ENCODE measurements at places on chromosomes 6 and 20.

DNA sequence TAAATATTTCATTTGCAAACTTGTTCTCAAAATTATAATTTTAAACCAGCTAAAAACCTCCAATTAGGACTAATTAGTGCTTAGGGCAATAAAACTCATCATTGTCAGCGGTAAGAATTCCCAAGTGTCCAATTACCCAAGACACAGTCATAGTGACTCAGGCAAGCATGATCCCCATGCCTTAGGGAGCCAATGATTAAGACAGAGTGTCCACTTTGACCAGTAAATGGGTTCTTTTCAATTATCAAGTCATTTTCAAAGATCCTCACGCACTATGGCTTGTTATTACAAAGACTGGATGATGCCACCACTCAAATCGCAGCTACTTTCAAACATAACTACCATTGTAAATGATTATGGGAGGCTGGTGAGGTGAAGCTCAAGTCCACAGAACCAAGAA is 114.0 kb downstream of the BFSP1 start:
- no peak for DNase-seq

DNA sequence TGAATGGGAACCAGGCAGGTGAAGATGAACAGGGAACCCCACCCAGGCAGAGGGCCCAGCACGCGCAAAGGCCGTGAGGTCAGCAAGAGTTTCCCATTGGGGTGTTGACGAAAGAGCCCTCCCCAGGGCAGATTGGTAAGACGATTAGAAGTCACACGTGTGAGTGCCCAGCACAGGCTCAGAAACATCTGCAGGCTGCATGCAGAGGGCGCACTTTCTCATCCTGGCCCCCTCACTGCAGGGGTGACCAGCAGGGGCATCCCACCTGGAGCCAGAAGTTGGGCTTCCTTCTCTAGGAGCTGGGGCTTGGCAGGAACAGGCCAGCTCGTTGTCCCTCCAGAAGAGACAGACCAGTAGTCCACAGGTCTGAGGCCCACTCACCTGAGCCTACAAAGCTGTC is 38.4 kb downstream of the VSTM2L start:
- peak; percentile 27 for DNase-seq

DNA sequence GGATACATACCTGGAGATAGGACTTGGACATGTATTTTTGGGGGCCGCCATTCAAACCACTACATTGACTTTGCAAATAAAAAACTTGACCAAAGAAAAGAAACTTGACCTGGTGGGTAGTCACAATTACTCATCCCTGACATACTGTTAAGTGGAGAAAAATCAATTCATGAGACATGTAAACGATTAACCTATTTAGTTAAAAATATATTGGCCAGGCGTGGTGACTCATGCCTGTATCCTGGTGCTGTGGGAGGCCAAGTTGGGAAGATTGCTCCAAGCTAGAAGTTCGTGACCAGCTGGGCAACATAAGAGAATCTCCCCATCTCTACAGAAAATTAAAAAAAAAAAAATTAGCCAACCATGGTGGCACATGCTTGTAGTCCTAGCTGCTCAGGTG is 2.5 kb upstream of the SRSF12 start:
- no peak for DNase-seq

GRCh38 chr20:63087872-63088680 is 81.3 kb upstream of the BHLHE23 start:
- no peak for DNase-seq

GRCh38 chr6:8155259-8156012 is 53.1 kb upstream of the EEF1E1 start:
- no peak for DNase-seq

GRCh38 chr20:21179757-21180156 is 53.9 kb downstream of the KIZ start:
- DNase-seq, result no peak

DNA sequence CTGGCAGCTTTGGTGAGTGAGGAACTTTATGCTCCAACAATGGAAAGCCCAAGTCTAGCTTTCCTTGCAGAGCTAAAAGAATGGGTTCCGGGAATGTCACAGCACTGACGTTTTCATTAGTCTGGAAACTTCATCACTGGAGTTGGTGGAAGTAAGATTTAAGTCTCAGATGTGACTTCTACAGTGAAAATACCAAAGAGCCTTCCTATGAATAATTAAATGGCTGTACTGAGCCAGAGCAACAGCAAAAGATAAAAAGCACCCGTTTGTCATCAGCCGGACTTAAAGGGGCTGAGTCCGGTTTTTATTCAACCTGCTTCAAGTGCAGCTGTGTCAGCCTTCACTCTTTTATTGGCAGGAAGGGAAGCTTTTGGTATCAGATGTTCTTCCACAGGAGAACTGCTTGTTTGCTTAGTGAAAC is 46.5 kb upstream of the SHLD1 start:
- DNase-seq, result no peak

GRCh38 chr6:26123675-26123946 is 36.4 kb downstream of the HFE start:
- no peak for DNase-seq

DNA sequence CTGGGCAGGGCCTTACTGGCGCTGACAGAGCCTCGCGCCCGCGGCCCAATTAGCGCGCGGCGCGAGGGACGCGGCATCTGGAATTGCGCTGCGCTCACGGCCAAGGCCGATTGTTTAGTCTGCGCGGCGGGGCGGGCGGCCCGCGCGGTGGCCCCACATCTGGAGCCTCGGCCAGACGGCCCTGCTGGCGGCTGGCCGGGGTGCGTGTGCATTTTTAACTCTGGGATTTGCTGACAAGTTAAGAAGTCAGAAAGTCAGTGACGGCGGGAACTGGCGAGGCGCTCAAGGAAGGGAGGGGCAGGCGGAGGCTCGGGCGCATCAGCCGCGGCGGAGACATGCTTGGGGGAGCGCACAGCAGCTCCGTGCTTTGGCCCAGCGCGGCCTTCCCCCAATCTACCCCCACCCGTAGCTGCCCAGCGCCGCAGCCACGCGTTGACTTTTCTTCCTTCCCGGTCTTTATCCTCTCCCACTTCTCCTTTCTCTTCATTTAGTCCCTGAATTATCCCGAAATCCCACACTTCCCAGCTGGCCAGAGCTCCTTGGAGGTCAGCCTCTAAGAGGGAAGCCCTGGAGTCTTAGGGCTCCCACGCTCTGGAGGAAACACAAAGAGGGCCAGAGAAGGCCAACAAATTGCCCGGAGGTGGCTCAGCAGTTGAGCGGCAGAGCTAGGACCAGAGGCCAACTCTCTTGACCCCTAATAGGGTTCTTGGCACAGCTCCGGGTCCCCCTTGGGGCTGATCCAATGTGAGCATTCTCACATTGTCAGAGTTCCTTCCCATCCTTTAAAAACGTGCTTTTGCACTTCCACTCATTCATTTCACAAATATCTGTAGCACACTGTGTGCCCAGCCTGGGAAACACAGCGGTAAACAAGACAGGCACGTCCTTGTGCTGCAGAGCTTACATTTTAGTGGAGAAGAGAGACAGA is 40.8 kb upstream of the FOXP4 start:
- peak; percentile 25 for DNase-seq

- peak; percentile 66 for DNase-seq
Observed at GRCh38 chr6:161242779-161243693, 30.8 kb downstream of the AGPAT4 start.

DNA sequence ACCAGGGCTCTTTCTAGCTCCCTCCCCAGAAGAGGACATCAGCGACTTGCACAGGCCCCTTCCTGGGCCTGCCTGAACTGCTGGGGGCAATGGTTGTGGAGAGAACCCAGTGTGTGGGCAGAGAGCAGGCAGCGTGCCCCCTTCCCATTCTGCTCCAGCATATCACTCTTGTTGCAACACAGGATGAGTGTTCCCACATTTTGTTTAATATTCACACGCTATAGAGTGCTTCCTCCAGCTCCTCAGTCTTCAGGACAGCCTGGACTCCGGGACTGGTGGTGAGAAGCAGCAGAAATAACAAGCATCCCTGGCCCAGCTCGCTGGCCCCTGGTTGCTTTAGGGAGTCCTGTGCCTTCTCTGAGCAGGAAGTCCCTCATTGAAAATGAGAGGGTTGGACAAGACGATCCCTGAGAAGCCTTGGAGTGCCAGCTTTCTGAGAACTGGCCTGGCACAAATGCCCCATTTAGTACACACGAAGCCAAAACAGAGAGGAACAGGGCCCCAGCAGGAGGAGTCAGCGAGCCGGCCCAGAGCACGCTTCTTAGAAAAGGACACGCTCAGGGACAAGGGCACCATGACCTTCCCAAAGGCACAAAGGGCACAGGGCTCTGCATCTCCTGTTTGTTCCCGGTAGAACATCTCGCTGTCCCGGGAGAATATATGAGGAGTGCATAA is 84.2 kb upstream of the FOXC1 start:
- DNase-seq, result no peak

DNA sequence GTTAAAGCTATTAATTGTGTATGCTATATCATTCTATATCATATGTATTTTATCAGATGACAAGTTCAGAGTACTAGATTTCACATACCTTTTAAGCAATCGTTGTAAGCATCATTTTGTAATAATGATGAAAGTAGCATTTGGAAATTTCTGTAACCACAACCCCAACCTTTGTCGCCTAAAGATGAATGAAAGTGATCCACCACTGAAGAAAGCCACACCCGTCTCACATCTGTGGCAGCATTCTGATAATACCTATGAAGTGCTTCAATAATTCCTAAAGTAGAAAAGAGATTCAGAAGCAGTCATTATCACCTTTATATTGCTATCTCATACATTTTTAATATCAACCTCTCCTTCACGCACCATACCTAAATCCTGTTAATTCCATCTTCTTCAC is 16.6 kb downstream of the ZUP1 start:
- peak; percentile 73 for DNase-seq

GRCh38 chr6:151004383-151005024 is 139.0 kb downstream of the MTHFD1L start:
- peak; percentile 68 for DNase-seq

DNA sequence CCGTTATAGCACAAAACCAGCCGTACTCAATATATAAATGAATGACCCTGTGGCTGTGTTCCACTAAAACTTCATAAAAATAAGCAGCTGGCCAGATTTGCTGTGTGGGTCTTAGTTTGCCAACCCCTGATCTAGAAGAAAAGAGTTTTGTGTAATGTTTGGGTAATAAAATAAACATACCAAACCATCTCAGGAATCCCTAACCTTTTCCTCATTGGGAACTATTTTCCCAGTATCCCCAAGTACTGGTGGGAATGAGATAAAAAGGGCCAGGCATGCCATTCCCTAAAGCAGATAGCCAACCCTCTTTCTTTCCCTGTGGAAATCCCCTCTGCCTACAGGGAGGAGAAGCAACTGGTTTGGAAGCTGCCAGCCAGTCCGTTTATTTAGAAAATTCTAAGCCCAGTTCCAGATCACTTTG is 169.1 kb upstream of the AKAP12 start:
- DNase-seq, result no peak

- DNase-seq, result no peak
Observed at GRCh38 chr6:151196555-151196954, 43.2 kb upstream of the AKAP12 start.

DNA sequence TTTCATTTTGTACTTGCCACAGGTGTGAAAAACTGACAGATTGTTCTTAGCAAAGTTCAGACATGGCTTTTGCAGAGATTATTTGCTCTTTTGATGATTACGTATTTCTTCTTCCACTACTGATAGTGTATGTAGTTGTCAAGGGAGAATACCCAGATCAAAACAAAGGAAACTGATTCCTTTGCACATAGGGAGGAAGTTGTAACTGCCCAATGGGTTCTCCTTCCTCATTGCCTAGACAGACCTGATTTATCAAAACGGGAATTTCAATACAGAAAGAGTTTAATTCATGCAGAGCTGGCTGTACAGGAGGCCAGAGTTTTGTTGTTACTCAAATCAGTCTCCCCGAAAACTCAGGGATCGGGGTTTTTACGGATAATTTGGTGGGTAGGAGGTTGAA is 214.7 kb downstream of the BCAS1 start:
- DNase-seq, result no peak

- DNase-seq, result no peak
Observed at GRCh38 chr6:104949206-104949605, 7.7 kb upstream of the LIN28B start.

GRCh38 chr20:1847780-1848179 is 47.4 kb upstream of the SIRPA start:
- no peak for DNase-seq

DNA sequence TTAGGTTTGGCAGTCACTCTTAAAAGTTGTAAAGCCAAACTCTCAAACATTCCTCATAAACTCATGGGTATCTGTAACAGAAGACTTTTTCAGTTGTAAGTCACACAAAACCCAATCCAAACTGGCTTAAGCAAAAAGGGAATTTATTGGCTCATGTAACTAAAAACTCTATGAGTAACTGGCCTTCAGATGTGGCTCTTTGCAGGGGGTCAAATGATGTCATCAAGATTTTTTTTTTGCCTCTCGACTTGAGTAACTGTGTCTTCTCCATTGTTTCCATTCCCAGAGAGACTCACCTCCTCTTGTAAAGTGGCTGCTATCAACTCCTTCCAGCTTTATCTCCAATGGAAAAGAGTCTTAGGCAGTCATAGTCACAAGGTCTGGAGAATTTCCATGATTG is 645.0 kb downstream of the DHX35 start:
- no peak for DNase-seq

- DNase-seq, result no peak
Observed at GRCh38 chr6:134706153-134706552, 243.7 kb downstream of the ALDH8A1 start.

GRCh38 chr6:155227046-155227445 is 36.8 kb upstream of the CLDN20 start:
- DNase-seq, result no peak

GRCh38 chr6:117530467-117531242 is 48.2 kb downstream of the DCBLD1 start:
- no peak for DNase-seq

DNA sequence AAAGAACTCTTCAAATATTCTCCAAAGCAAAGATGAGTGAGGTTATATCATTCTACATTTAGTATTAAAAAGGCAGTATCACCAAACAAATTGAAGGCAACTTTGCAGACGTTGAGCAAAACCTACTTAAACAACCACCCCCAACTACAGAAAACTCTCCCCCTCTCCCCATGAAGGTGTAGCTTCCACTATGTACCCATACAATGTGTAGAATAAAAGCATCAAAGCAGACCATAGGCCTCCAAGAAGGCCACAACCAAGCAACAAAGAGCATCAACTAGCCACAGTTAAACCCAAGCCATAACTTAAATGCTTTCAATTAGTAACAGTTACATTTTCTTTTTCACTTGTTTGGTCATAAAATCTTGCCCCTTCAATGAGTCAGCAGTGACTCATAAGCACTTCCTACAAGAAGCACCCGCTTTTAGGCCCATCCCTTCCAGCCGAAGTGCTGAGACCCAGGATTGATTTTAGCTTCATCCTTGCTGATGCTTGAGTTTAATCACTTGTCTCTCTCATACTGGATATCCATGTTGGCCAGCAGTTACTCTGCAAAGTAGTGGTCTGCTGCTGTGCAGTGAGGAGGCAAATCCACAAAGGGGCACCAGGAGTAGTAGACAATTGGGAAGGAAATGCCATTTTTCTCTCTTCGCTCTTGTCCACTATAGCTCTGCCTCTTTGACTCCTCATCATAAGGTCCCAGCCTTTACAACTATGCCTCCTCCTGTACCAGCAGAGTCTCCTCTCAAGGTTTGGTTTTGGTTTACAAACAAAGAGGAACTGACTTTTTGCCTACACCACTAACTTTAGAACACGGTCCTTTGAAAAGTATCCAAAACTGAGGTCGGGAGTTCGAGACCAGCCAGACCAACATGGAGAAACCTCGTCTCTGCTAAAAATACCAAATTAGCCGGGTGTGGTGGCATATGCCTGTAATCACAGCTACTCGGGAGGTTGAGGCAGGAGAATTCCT is 8.4 kb upstream of the NUP153 start:
- peak; percentile 75 for DNase-seq
